H4 (cell line): ENCODE measurements at places on chromosomes 16 and 17.

- DNase-seq = no peak
These were observed 9.5 kb downstream of the ZNF771 start for GRCh38 chr16:30416624-30417528.

GRCh38 chr17:18960803-18961511 is 9.0 kb downstream of the SLC5A10 start:
- peak; percentile 33 for DNase-seq

DNA sequence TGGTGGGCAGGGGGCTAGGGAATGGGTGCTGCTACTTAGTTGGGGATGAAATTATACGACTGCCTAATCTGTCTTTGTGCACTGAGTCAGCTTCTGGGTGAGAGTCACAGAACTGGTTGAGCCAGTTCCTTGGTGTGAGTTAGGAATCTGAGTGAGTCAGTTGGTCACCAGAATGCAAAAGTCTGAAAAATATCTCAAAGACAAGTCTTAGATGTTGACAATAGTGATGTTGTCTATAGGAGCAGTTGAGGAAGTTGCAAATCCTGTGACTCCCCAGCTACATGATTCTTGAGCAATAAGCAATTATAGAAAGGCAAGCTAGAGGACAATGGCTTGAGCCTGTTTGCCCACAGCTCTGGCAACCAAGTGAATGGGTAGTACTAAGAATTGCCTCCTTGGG is 399.2 kb downstream of the CNTNAP4 start:
- no peak for DNase-seq

DNA sequence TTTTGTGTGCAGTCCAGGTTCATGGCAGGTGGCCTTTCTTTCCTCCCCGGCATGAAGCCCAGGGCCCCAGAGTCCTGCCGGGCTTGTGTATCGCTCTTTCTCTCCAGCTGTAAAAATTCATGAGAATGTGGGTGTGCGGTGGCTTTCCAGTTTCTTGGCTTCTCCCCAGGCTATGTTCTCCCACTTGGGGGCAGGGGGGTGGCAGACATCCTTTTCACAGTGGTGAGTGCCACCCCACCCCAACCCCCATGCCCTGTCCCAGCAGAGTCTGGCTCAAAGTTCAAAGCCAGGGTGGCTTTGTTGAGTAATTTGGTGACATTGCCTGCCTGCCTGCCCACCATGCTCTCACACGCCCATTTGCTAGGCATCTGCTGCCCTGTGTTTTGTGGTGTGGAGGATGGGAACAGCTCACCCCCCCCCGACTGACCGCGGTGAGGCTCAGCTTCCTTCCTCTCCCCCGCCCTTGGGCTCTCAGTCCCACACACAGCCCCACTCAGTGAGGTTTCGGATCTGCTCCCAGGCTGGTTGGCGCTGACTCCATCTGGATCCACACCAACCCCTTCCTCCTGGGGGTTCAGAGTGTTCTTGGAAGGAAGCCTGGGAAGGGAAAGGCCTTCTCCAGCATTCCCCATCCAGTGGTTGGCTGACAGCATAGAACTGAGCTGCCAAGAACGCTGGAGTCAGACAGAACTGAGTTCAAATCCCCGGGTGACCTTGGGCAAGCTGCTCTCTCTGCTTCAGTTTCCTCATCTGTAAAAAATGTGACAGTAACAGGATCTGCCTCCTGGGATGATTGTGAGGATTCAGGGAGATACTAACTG is 36.0 kb downstream of the CHD9 start:
- DNase-seq = peak; percentile 97

- peak; percentile 96 for DNase-seq
These were observed 25.5 kb downstream of the NSMCE1 start for GRCh38 chr16:27242868-27243590.

DNA sequence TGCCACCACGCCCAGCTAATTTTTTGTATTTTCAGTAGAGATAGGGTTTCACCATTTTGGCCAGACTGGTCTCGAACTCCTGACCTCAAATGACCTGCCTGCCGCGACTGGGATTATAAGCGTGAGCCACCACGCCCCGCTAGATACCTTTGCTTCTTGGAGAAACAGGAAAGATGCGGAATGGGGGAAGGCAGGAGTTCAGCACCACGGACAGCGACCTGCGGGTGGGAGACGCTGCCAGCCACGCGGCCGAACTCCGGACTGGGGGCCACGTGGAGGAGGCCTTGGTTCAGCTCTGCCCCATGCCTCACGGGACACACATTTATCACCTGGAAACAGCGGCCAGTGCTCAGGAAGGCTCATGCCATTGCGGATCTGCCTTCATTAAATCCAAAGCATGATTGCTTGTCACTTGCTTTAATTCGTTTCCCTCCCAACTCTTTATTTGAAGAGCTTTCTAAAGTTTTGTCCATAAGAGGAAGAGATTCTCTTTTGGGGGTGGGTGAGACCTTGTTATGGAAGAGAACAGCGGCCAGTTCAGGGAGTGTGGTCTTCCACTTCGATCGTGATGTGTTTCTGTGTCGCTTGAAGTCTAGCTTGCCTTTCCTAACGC is 219.9 kb downstream of the ENGASE start:
- peak; percentile 49 for DNase-seq

DNA sequence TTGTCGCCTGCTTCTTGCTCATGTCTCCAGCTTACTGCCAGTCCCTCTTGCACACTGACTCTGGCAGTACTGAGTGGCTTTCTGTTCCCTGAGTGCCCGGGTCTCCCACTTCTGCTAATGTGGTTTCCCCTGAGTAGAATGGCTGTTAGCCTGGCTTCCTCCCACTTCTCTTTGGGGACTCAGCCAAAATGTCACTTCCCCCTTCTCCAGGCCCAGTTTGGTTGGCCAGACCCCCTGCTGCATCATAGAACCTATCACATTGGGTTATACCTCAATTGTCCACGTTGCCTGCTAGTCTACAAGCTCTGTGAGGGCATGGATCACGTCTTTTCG is 304.4 kb downstream of the HS3ST3B1 start:
- DNase-seq = no peak

- DNase-seq = no peak
These were observed 4.8 kb upstream of the ERCC4 start for GRCh38 chr16:13915033-13915635.

DNA sequence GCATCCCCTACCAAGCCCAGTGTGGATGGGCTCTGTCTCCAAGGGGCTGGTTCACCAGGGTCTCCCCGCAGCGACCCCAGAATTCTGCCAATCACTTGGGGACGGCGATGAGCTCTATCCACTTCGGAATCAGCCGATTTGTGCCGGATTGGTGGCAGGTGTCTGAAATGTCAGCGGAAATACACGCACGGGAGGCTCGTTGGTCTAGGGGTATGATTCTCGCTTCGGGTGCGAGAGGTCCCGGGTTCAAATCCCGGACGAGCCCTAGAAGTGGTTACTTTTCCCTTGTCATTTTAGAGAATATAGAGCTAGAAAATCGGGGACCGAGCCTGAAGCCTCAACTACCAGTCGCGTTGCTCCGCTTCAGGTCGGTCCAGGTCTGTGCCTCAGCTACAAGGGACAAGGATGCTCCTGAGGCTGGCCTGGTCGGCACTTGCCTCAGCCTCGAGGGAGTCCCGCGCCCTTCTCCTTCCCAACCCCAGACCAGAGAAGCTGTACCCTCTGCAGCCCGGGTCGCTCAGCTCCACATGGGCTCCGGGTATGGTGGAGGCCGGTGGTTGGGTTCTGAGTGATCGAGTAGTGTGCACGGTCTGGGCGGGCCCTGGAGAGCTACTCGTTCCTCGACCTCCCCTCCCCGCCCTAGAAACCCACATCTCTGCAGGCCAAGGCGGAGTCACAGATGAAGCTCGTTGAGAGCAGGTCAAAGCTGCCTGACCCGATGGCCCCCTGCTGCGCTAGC is 16.0 kb upstream of the OR1F1 start:
- DNase-seq = no peak

GRCh38 chr17:71417142-71417541 is 703.7 kb upstream of the SOX9 start:
- DNase-seq = no peak

DNA sequence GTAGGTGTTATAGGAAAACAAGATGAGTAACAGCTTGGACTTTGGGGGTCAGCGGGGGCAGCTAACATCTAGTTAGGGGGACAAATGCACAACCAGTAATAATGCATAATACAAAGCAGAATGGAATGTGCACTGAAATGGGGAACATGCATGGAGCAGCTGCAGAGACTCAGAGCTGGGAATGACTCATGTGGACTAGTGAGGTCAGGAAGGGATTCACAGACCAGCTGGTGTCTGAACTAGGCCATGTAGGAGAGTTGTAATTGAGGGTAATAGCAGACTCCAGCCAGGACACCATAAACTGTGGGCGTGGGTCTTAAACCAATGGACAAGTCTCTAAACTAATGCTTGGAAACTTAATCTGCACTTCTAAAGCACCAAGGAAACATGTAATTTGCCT is 176.8 kb upstream of the ASIC2 start:
- no peak for DNase-seq

GRCh38 chr16:77450790-77451487 is 16.1 kb upstream of the ADAMTS18 start:
- no peak for DNase-seq

- no peak for DNase-seq
These were observed 12.6 kb upstream of the ADGRG1 start for GRCh38 chr16:57615813-57616212.

DNA sequence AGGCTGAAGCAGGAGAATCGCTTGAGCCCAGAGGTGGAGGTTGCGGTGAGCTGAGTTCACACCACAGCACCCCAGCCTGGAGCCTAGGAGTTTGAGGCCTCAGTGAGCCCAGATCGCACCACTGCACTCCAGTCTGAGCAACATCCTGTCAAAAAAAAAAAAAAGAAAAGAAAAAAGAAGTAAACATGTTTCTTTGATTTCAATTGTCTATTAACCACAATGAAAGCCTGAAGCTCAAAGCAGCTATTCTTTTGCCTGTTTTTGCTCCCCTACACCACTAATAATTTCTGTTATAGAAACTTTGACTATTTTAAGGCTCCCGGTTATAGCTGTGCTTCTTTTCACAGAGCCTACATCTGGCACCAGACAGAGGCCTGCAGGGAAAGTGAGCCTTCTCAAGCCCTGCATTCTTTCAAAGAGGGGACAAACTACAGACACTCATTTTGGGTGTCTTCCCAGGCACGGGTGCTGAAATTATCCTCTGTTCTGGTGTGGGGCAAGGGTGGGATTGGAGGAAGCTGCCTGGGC is 14.2 kb upstream of the SLC52A1 start:
- no peak for DNase-seq

GRCh38 chr17:17886726-17887125 is 49.9 kb upstream of the SREBF1 start:
- DNase-seq = no peak

DNA sequence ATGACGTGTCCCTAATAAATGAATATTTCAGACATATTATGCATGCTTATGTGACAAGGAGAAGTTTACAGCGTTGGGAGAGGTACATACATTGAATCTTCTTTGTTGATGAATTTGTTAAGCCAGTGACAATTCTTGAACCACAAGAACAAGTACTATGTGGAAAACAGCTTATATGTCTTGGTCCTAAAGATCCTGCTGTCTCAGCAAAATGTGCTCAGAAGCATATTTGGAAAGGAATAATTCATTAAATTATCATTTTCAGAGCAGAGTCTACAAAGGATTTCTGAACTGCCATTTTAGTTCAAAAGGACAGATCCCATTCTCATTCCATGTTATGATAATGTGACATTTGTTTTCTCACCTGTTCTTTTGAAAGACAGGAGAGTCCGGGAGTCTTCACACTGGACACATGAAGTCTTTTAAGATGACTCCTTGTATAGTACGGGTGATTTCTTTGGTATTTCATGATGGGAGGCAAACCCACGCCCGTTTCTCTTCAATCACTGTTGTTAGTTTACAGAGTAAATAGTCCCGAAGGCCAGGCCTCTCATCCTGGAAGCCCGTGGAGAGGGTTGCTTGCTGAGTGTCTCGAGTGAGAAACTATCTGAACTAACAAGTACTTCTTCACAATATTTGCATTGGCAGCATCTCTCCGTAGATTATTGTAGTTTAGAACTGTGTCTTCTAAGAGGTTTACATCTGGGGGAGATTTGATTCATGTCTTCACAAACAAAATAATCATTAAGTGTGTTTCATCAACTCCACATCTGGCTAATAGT is 26.7 kb downstream of the VPS35L start:
- DNase-seq = no peak

GRCh38 chr16:89052191-89052889 is 41.3 kb upstream of the ACSF3 start:
- no peak for DNase-seq
